Cardiac muscle cell (in vitro differentiated cells and primary cell): ENCODE measurements at places on chromosomes 1 and 21. TPM values are rescaled to one million over a fixed set of nuclear protein-coding genes. Genes with fewer than 3 reads are reported as not detected.

DNA sequence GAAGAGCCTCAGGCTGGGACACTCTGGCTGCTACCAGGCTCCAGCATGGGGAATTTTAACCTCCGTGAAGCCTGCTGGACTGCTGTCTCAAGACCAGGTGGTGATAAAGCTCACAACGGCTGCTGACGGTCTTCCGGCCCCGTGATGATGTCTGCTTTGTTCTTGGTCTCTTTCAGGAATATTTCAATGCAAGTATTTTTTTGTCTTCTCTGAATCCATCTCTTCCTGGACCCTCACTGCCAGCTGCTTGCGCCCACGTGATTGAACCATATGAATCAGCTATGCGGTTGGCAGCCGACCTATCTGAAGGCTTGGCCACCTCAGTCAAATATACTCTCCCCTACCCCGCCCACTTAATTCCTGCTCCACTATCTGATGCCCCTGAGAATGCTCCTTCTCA is 14.6 kb upstream of the SLC6A17 start:
- H3K36me3 ChIP-seq, result no peaks in the 10 kb centered on the region
- H3K4me3 ChIP-seq, result no peak overlapping the region
- H3K27ac ChIP-seq, result no peak overlapping the region
- H3K4me1 ChIP-seq, result peaks cover 23% of the 10 kb centered on the region
- DNase-seq, result no peak

GRCh38 chr1:21938732-21939538 is 1.8 kb upstream of the HSPG2 start:
- no peak for DNase-seq
- H3K27ac ChIP-seq, result peak overlapping the region; percentile 15
- no peaks in the 10 kb centered on the region for H3K36me3 ChIP-seq
- no peak overlapping the region for H3K4me3 ChIP-seq
- peaks cover 47% of the 10 kb centered on the region for H3K4me1 ChIP-seq

DNA sequence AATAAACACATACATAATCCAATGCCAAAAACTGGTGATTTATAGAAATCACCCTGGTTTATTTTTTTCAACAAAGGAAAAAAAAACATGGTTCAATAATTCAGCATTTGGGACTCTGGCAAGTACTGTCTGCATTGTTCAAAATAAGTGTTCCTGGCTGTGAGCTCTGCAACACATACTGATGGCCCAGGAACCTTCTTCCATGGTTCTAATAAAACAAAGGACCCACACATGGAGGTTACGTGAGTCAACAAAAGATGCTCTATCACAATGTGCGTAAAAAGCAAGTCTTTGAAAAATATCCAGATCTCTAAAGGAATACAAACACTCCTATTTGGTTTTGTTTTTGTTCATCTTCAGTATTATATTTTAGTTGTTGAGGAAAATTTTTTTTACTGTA is 37.9 kb upstream of the C1orf198 start:
- no peak overlapping the region for H3K4me3 ChIP-seq
- H3K4me1 ChIP-seq, result no peaks in the 10 kb centered on the region
- H3K36me3 ChIP-seq, result peaks cover 8% of the 10 kb centered on the region
- no peaks in the 10 kb centered on the region for H3K27me3 ChIP-seq
- DNase-seq, result no peak

DNA sequence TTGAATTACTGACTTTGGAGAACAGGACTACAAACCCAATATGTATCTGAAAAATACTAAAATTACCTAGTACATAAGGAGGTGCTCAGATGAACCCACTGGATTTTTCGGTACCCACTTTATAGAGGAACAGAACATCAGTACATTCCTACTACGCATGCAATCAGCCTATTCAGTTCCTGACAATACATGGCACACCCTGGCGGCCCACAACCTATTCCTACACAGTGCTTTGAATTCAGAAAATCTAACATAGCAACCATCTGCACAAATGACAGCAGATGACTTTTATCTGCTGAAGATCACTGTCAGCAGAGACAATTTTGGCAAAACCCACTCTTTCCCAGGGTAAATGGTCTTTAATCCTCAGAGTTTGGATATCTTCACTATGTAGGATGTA is 257.1 kb upstream of the GREM2 start:
- no peaks in the 10 kb centered on the region for H3K27me3 ChIP-seq
- DNase-seq, result no peak
- H3K36me3 ChIP-seq, result no peaks in the 10 kb centered on the region
- no peaks in the 10 kb centered on the region for H3K4me1 ChIP-seq

DNA sequence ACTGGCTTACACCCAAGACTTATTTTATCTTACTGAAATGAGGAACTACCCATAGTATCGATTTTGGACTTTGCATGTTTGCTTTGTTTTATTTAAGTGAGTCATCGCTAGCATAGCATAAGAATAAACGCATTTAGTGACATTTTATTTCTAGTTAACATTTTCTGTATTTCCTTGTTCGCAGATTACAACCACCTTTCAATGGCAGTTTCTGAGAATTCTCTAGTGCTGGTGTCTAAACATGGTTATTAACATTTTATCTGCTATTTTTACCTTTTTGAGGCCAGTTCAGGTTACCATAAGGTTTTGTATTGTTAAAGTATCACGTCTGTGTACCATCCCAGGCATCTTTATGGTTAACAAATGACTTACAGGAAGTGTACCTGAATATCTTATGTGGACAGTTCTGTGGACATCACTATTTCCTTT is 24.5 kb downstream of the EEIG2 start:
- no peak overlapping the region for H3K4me3 ChIP-seq
- no peaks in the 10 kb centered on the region for H3K27me3 ChIP-seq
- no peaks in the 10 kb centered on the region for H3K36me3 ChIP-seq
- H3K27ac ChIP-seq, result no peak overlapping the region
- DNase-seq, result no peak

The F5 gene
- total RNA-seq, result not detected in 2 replicates

The OR2T6 gene
- not detected in 2 replicates for total RNA-seq

The KLHDC7A gene
- not detected in 2 replicates for total RNA-seq
